OCI-LY7 (cell line): ENCODE measurements at places on chromosomes 6 and 20.

GRCh38 chr6:139940741-139941729 lies 566.6 kb upstream of the CITED2 start:
- DNase-seq = no peak

GRCh38 chr6:4647414-4648365 lies 128.5 kb upstream of the CDYL start:
- DNase-seq = peak; percentile 16

DNA sequence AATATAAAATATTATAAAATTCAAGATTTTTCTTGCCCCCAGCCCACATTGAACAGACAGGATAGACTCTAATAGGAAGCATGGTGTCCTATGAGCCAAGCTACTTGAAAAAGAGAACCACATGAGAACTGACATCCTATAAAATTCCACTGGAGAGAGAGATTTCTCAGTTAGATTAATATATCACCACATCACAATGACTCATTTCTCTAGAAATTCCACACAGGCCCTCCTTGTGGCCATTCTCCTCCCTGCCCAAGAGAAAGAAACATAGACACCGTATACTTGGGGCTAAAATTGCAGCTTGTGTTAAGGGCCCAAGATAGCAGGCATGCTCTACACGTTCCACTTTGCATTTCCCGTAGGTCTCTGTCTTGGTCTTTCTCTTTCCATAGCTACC lies 481.4 kb downstream of the PTPRT start:
- no peak for DNase-seq

GRCh38 chr20:14062786-14063185 lies 67.5 kb downstream of the MACROD2 start:
- DNase-seq = no peak

DNA sequence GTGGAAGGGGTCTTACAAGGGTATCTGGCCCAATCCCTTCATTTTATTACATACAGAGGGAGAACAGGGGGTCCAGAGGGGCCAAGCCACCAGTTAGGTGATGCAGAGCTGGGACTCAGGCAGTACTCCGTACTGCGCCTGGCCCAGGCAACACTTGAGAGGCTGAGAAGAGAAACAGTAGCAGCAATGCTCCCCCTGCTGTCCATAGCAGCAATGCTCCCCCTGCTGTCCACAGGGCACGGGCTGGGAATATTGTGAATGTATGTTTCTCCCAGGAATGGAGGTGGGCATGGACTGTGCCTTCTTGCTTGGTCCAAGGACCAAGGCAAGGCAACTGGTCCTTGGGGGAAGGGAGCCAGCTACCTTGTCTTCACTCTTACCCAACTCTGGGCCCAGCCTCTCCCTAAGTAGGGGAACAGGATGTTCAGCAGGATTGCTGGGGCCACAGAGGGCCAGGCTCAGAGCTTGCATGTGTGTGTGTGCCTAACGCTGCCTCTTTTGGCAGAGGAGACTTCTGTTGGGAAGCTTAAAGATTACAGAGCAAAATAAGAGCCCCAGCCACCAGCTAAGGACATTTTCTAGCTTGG lies 14.8 kb upstream of the FAM83C start:
- peak; percentile 39 for DNase-seq

- no peak for DNase-seq
Measured at GRCh38 chr6:40536442-40536841, 50.7 kb downstream of the LRFN2 start.

GRCh38 chr6:37920667-37921066 lies 101.1 kb downstream of the ZFAND3 start:
- DNase-seq = no peak

GRCh38 chr20:18580012-18580411 lies 7.8 kb upstream of the DTD1 start:
- no peak for DNase-seq

DNA sequence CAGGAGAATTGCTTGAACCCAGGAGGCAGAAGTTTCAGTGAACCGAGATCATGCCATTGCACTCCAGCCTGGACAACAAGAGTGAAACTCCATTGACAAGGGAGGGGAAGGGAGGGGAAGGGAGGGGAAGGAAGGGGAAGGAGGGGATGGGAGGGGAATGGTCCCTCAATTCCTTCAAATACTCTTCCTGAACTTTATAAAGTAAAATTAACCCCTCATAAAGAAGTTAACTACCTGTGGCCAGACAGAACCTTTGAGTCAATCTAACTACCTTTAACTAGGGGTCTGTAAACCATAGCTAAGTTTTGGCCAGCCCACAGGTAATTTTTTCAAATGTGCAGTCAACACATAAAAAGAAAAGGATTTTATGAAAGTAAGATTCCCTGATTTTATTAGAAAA lies 131.0 kb downstream of the ZMYND8 start:
- no peak for DNase-seq

DNA sequence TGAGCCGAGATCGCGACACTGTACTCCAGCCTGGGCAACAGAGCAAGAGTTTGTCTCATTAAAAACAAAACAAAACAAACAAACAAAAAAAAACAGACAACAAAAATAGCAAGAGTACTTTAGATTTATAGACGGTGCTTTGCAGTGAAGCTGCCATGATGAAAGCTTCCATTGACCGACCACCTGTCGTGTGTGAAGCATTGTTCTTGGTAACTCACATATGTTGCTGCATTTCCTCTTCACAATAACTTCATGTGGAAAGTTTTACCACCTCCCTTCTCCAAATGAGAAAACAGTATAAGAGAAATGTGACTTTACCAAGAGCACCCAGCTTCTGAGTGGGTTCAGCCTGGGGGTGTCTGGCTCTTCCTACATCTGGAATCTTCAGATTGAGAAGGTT lies 56.4 kb upstream of the PTGIS start:
- DNase-seq = peak; percentile 57

DNA sequence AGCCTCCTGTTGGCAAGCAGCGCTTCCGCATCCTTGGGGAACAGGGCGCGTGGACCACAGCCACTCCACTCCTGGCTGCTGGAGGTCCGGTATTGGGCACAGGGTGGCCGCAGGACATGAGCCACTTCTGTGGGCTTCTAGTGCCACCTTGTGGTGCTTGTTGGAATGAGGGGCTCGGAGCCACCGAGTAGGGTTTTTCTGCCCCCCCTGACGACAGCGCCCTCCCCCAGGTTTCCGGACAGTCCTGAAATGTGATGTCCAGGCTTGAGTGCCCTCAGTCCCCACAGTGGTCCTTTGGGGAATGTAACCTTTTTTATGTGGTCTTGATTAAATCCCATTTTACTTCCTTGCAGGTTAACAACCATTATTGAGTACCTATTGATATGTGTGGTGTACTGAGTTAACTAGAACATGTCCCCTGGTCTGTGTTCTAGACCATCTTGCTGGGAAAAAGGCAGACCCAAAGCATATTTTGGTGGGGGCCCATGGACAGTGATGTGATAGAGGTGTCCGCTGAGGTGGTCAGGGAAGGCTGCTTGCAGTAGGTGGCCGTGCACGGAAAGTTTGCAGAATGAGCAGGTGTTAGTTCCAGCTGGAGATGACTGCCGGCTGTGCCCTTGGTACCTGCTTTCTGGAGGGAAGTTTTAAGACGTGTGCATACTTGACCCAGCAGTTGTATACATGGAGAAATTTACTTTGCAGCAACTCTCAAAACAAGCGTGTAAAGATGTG lies 70.0 kb downstream of the PTPN1 start:
- peak; percentile 55 for DNase-seq

DNA sequence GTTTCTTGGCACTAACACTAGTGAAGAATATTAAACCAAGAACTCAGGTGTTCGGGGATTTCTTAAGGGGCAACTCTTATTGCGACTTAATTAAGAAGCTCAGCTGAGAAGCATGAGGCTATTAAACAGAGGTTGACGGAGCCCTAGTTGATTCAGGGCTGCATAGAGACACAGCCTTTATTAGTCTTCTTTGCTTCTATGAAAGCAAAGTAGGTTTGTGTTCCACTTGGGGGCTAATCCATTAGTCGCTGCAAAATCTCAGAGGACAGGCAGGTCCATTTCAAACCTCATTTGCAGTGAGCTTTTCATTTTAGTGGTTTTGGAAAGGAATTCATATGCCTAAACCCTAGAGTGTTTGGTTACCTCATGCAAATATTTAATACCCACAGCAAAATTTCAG lies 506.6 kb upstream of the SULF2 start:
- DNase-seq = no peak

DNA sequence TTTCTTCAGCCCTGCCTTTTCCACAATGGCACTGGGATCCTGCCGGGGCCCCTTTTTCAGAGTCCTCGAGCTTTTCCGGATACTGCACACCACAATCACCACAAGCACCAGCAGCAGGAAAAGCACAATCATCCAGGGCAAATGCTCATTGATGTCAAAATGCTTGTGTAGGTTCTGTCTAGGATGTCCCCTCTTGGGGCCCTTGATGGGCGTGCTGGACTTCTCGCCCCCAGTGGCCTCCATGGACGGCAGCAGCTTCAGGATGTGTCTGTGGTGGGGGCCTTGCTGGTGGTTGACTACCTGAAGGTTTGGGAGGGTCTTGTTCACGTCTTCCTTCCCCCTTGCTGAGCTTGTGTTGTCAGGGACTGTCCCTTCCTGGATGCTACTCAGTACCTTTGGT lies 25.7 kb downstream of the TNFRSF21 start:
- DNase-seq = no peak

- DNase-seq = peak; percentile 95
Measured at GRCh38 chr20:43590392-43591303, at the start of gene IFT52. Gene IFT52, plus strand, starts transcription at chr20:43590937. Its CDS starts 3,762 bp downstream, at chr20:43594699.

DNA sequence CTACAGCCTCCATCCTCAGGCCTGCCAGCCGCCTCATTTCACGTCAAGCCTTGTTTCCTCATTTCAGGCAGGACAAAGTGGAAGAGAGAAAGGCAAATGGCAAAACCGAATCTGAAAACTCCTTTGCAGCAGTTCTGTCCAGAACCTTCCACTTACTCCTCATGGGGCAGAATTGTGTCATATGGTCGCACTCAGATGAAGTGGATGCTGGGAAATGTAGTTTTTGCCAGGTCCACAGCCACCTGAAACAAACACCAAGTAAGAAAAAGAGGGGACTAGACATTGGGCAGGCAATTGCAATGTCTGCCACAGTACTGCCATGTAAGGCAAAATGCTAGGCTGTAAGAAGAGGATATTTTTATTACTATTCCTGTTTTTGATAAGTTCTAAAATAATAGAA lies 44.9 kb downstream of the ISM1 start:
- no peak for DNase-seq

DNA sequence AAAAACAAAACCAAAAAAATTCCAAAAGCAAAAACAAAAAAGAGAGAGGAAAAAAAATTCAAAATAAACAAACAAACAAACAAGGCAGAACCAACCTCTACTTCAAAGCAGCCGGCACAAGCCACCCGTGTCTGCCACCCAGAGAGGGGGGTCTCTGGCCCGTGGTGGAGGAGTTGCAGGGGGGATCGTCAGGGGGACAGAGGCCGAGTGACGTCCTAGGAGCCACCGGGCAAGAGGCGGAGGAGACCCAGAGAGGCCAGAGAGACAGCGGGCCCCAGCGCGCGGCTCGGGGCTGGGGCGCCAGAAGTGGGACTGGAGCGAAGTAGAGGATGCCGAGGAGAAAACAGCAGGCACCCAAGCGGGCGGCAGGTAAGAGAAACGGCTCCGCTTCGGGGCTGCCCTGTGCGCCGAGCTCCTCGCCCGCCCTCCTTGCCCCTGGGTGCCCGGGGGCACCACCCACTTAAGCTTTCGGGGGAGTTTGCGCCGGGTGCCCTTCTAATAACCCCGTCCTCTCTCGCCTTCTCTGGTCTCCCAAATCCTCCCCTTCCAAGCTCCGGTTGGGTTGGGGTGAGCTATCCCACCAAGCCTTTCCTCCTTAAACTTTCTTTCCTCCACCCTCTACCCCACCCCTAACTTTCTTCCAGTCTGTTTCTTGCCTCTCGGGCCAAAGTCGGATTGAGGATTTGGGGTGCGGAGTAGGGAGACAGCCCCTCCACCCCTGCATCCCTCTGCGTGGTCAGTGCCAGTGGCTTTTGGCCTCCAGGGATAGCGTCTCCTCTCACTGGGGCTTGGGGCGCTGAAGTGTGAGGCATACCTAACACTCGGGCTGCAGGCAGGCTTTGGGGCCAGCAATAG lies 1.0 kb downstream of the TSHZ2 start:
- no peak for DNase-seq

GRCh38 chr20:4950841-4951240 lies 50.5 kb downstream of the SLC23A2 start:
- no peak for DNase-seq

DNA sequence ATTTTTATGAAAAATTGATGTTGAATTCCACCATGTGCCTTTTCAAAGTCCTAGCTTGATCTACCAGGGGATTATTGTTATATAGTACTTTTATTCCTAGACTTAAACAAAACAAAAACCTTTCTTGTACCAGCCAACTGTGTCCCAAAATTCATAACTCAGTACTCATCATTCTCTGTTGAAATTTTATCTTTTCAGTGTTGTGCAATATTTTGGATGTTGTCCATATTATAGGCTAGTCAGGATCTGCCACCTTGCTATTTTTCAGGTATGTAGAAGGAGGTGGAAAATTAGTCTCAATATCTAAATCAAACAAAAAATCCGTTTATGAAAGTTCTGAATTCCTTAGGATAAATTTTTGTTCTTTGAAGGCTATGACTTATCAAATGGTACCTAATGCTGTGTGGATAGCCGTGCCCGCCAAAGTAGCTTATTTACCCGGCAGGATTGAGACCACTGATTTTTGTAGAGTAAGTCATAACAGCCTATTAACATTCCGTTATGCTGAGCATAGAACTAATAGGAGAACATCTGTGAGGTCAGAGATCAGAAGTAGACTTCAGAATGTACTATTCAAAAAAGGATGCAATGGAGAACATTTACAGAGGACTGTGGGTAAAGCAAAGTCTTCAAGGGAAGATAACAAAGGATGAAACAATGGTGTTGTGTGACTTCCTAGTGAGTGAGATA lies 304.7 kb downstream of the SOX4 start:
- no peak for DNase-seq

GRCh38 chr20:62900692-62901584 lies 25.4 kb downstream of the DIDO1 start:
- peak; percentile 46 for DNase-seq

DNA sequence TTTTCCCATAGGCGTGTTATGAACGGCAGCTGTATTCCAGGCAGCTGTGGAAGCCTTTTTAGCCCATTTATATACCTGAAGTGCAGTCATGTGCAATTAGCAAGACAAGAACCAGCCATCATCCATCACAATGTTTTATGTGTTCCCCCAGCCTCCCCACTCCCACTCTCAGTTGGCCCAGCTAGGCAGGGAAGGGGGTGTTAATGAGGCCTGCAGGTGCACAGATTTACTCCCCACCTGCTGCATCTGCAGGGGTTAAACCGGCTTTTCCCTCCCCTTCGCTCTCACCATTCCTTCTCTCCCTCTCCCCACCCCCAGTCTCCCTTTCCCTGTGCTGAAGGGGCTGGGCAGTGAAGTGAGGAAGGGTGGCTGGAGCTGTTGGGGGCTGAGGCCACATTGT lies 149.8 kb upstream of the AKAP12 start:
- DNase-seq = no peak
